ENCODE measurements at places on chromosomes 6 and 20.

GRCh38 chr6:72374172-72374571, 247.7 kb upstream of the KCNQ5 start:
- DNase-seq: no peak

DNA sequence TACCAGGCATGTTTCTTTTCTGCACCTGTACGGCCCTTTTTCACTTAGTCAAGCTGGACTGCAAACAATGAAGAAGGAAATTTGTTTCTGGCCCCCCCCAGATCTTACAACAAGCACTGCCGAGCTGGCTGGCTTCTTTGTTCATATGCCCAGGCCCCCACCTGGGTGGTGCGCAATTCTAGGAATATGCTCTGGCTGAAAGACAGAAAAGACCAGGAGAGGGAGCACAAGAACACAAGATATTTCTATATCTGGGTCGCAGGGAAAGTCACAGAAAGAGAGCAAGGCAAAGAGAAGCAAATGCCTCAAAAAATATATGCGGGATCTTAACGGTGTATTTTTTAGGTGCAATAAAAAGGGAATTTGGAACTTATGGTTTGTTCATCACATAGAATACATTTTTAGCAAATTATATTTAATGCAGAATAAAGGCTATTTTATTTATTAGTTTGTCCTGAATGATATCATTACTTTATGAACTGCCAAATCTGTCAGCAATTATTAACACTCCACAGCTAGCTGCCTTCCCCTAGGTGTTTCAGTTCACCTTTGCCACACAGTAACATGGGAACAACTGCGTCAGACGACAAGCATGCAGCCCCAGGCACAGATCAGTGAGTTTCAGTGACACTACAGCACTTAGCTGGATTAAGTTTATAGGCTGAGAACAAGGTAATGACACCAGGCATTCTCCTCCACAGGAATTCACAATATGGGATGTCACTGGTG, 76.5 kb downstream of the GJA10 start:
- no peak for DNase-seq

GRCh38 chr6:169289619-169290339, 36.1 kb upstream of the THBS2 start:
- no peak for DNase-seq

DNA sequence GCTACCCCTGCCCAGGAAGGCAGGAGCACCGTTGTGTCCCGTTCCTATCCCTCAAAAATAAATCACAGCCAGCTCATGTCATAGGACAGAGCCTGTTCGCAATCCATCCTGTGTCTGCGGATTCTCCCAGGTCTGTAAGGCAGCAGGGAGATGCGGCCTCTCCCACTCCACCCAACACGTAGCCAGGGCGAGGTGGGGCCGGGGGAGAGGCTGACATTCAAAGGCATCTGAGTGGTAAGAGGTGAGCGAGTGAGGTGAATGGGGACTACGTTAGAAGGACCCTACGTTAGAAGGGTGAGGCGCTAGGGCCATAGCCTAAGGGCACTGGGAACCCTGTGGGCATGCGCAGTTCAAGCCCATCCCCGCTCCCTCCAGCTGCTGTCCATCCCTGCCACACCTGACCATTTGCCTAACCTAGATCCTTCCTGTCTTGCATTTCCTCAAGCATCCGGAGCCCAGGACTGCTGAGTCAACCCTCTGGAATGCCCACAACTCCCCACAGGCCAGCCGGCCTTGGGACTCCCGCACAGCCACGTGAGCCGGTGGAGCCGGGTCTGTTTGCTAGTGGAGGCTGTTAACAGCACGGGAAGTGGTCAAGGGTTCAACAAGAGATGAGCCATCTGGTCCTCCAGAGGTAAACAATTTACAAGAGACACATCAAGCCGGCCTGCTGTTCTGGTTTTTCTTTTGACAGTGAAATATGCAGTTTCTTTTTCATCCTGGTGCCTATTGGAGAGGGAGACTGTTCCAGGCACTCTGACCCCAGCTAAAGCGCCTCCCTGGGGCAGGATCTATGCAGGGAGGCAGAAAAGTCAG, 45.9 kb downstream of the RIPOR3 start:
- peak; percentile 76 for DNase-seq

- DNase-seq: peak; percentile 89
Measured at GRCh38 chr6:73519926-73520687, 725 bp downstream of the EEF1A1 start.

GRCh38 chr6:159180001-159180400, 10.8 kb downstream of the FNDC1 start:
- no peak for DNase-seq

DNA sequence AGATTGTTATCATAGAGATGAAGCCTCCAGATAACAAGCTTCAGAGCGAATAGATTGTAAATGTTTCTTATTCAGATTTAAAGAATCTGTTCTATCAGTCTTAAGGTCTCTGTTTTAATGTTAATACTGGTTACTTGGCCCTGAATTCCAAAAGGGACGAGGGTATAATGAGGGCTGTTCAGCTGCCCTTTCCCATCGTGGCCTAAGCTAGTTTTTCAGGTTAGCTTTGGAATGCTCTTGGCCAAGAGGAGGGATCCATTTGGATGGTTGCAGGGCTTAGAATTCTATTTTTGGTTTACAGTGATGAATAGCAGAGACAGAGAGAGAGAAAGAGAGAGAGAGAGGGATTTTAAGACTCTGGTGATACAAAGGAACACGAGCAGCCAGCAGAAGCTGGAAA, 62.8 kb upstream of the UFL1 start:
- DNase-seq: no peak

- DNase-seq: no peak
Measured at GRCh38 chr6:31163922-31164321, 5.5 kb downstream of the TCF19 start.

GRCh38 chr6:33945931-33946330, 142.1 kb upstream of the MLN start:
- no peak for DNase-seq

DNA sequence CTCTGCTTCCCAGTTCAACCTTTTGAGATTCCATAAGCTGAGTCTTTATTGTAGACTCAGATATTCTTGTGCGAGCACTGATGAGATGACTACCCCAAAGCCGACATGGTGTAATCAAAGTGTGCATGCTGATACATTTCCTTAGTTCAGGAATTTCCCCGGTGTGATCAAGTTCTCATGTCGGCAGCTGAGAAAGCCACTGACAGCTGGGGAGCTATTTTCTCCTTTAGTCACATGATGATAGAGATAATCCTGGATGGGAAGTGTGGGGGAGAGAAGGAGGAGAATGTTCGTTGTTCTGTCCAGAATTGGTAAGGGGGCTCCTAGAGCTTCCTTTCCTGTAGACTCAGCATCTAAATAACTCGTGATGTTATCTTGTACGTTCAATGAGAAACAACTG, 7.7 kb upstream of the CAP2 start:
- DNase-seq: no peak

- DNase-seq: peak; percentile 76
Measured at GRCh38 chr6:148177589-148178233, 164.9 kb upstream of the SASH1 start.

- DNase-seq: no peak
Measured at GRCh38 chr6:24858177-24858653, 59.5 kb upstream of the ARMH2 start.

DNA sequence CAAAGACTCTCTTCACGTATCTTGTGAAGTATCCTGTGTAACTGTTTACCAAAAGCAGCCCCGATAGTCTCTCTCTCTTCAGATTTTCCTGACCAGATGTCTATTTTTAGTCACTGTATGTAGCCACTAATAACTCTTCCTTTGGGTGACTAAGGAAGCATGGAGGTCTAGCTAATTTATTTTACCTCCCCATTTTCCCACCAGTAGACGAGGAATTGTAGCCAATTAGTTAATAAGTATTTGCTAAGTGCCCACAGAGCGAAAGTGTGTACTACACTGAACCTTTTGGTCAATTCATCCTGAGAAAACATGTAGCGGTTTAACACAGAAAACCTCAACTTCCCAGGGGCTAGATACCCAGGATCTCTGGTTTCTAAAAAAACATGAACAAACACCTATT, 180.6 kb downstream of the TBX18 start:
- no peak for DNase-seq

Measured in upper lobe of right lung (tissue), 1 donor.